ENCODE measurements at places on chromosomes 5 and 9.

- DNase-seq: no peak
Observed at GRCh38 chr5:120690621-120691407, 226.7 kb downstream of the PRR16 start.

DNA sequence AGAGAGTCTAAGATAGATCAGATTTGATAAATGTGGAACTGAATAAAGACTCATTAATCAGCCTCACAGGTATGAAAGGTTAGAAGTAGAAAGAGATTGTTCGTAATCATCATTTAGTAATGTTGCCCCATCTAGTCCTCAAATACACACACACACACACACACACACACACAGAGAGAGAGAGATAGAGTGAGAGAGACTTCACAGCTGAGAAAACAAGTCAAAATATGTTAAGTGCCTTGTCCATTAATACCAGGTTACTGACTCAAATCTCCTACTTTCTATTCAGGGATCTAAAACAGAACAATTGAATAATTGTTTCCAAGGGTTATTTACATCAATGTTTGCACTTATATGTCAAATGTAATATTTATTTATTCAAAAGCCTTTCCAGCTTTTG, 284.6 kb downstream of the MRPS30 start:
- DNase-seq: no peak

DNA sequence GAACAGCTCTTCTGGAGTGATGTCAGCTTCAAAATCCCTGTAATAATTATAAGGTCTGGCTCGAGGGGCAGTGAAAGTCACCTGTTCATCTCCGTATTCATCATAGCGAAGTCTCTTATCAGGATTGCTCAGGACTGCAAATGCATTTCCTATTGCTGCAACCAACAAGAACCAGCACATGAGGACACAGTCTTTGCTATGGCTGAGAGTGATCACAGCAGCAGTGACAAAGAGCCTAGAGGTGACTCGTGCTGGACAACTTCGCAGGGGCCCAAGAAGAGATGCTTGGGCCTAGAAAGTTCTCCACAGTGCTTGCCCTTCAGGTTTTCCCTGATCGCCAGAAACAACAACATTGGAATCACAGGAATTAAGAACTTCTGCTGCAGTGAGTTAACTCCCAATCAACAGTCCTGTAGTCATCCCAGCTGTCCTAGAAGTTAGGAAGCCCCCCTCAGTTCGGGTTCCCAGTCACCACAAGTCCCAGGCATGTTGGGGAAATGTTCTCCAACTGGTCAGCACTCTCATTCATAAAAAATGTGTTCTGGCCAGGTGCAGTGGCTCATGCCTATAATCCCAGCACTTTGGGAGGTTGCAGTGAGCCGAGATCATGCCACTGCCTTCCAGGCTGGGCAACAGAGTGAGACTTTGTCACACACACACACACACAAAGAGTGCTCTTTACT, 13.0 kb downstream of the DNAJC18 start:
- DNase-seq: no peak

DNA sequence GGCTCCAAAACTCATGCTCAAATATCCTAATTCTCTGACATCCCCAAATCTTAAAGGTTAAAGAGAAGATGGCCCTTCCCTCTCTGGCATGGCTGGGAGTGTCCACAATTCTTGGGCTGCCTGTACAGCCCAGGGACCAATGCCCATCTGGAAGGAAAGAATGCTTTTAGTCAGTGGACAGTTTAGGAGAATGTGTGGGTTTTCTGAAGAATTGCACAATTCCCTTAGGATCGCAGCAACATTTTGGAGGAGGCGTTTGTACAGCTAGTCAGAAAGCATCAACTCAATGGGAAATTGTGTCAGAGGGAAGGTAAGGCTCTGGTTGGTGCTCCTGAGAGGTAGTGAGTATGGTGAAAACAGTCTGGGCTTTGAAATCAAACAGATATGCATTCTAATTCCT, 15.0 kb downstream of the FAM193B start:
- no peak for DNase-seq

DNA sequence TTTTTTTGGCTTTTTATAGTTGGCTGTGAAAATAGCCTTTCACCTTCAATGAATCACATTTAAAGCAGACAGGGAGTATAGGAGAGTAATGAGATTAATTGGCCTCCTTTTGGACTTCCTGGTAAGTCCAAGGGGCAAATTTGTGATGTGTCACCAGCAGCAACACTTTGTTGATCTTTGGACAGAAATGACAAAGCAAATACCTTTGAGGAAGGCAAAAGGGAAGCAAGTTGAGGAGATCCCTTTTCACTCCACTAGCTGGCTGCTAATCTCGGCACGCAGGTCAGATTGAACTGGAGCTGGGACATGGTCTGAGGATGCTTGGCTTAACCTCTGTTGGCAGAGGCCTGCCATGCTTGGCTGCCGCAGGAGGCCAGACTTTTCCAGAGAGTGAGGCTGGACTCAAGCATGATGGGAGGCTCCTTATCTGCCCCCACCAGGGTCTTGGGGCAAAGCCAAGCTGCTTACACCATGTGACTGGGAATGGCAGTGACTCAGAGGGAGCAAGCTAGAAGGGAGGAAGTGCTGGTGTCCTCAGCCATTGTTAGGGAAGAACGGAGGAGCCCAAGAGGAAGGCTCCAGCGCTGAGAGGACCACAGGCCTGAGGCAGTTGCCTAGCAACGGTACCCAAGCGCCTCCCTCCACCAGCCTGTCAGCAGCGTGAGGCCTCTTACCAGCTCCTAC, 174.5 kb upstream of the MAP1B start:
- peak; percentile 36 for DNase-seq

DNA sequence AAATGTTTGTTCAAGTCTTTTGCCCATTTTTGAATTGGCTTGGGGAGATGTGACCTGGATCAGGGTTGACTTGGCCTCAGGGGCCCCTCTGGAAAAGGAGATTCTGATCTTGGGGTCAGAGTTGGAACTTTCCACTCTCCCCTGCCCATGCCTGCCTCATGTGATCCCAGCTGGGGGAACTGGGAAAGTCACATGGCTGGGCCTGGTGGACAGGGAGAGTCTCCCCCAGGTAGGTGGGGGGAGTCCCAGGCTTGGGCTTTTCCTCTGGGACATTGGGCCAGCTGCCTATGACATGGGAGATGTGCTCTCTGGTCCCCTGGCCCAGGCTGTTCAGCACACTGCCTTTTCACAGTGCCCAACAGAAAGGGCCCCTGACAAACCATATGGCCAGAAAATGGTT, 60.7 kb downstream of the NDST1 start:
- no peak for DNase-seq

DNA sequence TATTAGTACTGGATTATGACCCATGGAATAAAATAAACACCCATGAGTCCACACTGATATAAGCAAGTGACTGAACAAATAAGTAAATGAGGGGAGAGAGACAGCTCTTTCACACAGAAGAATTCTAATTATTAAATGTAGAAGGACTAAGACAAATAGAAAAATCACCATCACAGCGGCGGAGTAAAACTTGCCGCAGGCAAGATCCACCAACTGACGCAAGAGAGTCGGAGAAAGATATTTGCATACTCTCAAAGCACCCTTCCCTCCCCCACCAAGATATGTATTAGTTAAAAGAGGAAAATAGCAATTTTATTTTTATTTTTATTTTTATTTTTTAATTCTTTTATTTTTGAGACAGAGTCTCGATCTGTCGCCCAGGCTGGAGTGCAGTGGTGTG, 14.6 kb upstream of the N4BP3 start:
- no peak for DNase-seq

GRCh38 chr9:131348631-131349521, 45.0 kb upstream of the PRRC2B start:
- DNase-seq: no peak

DNA sequence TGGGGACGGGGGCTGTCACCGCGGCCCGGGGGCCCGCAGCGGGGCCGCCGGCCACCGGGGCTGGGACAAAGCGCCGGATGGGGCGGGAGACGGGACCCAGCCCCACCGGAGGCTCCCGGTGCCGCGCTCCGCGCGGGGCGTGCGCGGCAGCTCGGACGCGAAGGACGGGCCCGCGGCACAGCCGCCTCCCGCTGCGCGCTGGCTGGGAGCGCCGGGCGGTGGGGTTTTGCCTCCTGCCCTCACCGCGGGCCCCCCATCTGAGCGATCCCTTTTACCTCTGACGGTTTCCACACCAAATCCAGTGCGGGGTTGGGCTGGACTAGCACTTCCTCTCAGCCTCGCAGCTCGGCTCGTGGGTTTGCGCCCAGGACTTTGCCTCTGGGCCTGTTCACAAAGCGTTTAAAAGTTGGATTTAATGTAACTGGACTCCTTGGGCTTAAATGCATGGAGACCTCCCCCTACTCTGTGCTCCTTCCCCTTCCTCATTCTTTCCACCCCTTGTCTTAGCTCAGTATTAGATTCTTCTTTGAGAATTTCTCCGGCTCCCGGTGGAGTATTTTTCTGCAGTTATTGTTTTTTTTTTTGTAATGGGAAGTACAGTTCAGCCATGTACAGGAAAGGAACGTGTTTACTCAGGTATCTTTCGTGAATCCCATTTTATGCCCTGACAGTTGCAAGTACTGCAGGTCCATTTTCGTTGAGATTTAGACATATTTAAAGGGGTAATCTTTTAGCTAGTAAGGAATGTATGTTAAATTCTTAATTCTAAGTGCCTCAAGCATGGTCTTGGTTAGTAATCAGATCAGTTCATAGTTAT, 691 bp downstream of the FCHO2 start:
- DNase-seq: no peak

DNA sequence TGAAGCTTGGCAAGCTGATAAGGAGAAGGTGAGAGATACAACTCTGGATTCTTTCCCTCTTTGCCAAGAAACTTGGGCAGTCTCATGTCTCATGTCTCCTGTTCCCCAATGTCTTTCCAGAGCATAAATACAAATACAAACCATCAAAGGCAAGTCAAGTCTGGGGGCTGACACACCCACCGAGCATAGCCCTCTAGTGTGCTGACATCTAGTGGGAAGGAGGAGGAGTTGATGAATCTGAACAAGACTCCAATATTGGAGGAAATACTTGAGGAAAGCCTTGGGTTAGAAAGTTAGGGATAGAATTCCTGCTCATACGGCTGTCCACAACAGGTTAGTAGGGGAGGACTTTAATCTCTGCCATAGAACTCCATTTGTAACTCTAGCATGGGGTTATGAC, 8.6 kb downstream of the MLANA start:
- no peak for DNase-seq

- DNase-seq: no peak
Observed at GRCh38 chr5:110752953-110753352, 14.1 kb downstream of the SLC25A46 start.

DNA sequence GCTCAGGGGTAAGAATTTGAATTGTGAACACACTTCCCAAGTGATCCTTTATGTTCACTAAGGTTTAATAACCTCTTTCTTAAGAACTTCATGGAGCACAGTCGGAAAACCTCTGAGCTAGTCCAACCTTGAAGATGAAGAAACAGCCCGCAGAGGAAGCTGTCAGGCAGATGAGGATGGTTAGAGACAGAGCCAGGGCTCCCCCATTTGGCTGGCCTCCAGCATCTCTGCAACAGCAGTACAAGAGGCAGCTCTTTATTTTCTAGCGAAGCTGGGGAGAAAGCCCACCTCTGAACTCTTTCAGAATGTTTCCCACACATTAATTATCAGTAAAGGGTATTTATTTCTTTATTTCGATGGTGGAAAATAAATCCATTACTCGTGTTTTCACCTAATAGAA, 350.8 kb downstream of the DMRT2 start:
- DNase-seq: no peak

DNA sequence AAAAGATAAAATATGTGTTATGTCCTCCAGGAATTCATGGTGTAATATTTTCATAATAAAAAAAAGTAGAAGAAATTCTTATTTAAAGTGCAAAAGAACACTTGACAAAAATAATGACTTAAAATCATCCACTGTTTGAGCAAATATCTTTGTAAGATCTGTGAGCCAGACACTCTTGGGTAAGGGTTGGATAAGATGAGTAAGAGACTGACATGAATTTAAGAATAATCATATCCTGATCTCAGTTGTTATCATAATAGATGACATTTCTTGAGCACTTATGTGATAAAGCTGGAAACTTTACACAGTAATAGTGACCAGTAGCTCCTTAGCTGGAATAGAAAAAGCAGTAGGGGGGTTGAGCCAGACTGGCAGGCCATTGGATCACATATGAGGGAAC, 40.0 kb upstream of the ADRB2 start:
- no peak for DNase-seq

DNA sequence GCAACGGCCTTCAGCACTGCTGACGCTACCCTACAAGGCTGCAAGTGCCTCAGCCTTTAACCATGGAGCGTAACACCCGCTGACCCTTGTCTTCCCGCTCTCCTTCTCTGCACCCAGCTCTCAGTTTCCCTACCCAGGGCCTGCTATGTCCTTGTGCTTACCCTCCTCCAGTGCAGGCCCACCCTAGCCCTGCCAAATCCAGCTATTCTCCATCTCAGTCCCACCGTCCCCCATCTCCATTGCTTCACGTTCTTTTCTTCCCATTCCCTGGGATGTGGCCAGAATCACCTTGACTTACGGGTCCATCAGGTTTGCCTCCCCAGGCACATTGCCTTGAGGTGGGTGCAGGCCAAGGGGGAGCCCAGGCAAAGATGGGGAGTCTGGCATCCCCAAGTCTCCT, 91.2 kb downstream of the PAX5 start:
- DNase-seq: no peak

- no peak for DNase-seq
Observed at GRCh38 chr9:93268551-93269314, 84.8 kb downstream of the WNK2 start.

- DNase-seq: no peak
Observed at GRCh38 chr5:131212471-131213021, 41.8 kb downstream of the LYRM7 start.

DNA sequence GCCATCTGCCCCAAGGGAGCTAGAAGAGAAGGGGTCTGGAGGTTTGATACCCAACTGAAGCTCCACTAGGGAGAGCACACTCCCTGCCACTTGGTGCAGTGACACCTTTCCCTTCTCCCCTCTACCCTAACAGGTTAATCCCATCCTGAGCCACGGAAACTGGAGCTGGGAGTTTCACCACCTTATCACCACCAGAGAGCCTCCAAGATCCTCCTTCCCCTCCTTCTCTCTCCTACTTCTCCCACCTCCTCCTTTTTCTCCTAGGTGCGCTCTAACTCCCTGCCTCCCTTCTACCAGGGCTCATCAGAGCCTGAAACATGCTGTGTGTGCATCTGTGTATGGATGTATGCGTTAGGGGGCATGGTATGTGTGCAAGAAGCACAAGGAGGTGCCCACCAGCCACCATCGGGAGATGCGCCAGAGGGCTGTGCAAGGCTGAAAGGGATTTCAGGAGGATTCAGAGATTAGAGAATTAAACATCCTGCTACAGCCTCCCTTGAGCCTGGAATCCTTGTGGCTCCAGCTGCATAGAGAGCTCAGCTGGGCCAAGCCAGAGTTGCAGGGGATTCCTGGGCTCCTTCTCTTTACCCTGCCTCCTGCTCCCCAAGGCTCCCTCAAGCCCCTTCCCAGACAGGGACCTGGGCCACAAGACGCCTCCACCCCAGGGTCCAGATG, 89.8 kb downstream of the PCDH1 start:
- DNase-seq: no peak

DNA sequence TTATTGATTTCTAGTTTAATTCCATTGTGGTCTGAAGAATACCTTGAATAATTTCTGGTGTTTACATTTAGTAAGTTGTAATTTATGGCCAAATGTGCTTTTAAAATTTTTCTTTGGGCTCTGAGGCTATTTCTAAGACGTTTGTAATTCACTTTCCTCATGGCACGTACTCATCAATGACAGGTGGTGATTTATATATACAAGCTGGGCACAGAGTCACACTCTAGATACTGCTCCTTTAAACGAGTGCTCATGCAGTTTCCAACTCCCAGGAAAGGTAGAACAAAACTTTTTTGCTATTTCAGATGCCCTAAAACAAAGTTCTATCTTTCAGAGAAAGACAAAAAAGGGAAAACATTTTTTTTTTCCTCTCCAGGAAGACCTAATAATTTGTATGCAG, 146.9 kb downstream of the AUH start:
- DNase-seq: no peak

Measured in HCT116 (cell line).